ENCODE measurements at places on chromosomes 4 and X.

GRCh38 chrX:21972046-21972445 lies 31.5 kb downstream of the SMS start:
- no peak for DNase-seq

DNA sequence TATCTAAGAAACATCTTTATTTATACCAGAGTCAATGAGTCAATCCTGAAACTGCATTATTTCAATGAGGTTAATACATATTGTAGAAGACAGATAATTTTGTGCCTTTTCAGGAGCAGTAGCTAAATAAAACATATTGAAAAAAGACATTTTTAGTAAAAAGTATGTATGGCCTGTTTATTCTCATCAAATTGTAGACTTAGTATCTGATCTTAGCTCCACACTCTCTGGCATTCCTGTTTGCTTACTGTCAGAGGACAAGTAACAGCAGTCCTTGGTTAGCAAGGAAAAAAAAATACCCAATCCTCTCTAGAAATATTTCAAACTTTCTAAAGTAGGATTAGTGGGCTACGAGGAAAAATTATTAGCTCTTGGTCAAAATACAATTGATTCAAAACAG lies 50.5 kb upstream of the GUCY1A1 start:
- no peak for DNase-seq

DNA sequence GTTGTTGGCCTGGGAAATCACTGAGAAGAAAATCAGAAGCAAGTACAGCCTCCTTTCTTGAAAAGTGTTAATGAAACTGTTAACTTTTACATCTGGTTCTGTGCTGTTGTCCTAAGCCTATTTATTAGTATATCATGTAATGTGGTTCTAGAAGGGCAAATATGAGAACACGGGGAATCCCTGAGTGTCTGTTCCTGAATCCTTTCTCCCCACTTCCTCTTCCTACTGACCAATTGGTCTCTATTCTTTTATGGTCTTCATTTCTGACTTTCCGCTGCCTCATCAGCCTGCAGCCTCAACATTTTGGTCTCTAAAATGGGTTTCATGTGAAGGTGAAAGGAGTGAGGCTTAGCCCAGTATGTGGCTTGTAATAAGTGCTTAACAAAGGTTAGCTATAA lies 159.9 kb upstream of the MAMLD1 start:
- DNase-seq, result no peak

DNA sequence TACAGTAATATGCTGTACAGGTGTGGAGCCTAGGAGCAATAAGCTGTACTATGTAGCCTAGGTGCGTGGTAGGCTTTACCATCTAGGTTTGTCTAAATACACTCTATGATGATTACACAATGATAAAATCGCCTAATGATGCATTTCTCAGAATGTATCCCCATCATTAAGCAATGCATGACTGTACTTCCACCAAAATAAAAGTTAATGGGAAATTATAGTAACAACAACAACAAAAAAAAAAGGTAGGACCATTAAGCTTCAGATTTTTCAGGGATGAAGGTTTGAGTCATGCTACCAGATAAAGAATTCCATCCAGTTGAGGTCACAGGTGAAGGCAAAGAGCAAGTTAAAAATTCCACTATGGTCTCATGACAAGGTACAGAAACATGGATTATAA lies 68.2 kb downstream of the MAGEA10 start:
- no peak for DNase-seq

DNA sequence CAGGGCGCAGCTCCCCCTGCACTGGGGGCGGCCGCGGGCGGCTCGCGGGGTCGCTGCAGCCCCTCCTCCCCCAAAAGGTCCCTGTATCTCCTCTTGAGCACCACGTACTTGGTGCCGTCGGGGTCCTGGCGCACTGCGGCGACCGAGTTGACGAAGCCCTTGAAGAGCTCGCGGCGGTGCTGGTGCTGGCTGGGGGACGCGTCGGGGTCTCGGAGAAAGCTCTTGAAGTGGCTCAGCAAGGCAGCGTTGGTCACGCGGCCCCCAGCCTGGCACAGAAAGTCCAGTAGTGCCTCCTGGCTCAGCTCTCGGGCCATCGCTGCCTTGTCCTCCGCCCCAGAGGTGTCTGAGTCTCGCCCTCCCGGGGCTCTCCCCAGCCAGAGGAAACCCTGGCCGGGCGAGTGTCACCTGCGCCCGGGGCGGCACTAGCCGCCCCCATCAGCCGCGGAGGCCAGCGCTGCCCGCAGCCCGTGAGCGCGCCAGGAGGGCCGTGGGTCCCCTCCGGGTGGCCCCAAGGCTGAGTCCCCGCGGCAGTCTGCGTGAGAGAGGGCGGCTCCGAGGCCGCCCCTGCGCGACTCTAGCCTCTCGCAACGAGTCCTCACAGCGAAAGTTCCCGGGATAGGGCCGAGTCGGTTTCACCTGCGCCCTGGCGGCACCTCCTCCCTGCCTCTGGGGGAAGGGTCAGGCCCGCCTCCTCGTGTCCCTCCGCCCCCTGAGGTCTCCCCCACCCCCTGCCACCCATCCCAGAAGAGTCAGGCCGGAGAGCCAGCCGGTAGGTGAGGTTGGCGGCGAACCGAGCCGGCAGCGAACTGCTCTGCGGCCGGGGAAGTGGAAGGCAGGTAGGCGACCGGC lies at the start of gene SOWAHB:
Gene SOWAHB (minus strand): TSS at position 609 of the 849 bp plus-strand sequence. CDS start 295 bp downstream, at position 314.
- peak; percentile 92 for DNase-seq

- DNase-seq, result no peak
Measured at GRCh38 chrX:23633834-23634580, 33.3 kb upstream of the PRDX4 start.

GRCh38 chrX:78307665-78308064 lies 19.7 kb downstream of the CYSLTR1 start:
- no peak for DNase-seq

DNA sequence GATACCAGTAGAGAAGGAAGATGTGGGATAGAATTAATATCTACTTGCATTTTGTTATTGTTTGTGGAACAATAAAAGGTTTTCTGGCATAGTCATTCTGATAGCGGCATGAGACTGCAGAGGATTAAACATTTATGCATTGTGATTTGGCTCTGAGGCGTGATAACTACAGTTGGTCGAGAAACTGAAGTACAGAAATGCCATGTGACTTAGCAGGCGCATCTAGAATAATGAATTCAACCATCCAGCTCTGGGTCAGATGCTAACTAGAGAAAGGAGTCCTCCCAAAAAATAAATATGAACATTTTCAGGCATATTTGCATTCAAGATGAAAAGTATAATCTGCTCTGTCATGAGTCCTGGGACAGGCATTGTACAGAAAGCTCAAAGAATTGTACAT lies 62.8 kb downstream of the CCSER1 start:
- no peak for DNase-seq

GRCh38 chr4:144872508-144873225 lies 225.3 kb downstream of the ANAPC10 start:
- no peak for DNase-seq
